HTR-8/SVneo (cell line): ENCODE measurements at places on chromosomes 3 and 15.

DNA sequence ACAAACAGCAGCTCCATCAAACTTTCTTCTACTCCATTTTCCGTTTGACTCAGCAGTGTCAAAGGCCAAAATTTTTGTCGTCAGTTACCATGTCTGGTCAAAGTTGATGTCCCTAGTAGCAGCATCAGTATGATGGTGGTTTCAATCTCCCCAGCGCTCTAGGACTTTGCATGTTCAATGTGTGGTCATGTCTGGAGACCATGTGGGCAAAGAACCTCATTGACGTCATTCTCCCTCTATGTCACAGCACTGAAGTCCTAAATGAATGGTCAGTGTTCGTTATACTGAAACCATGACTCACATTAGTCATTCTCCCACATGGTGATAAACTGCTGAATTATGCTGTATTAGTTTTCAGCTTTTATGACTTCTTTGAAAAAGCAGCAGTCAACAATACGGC is 23.2 kb downstream of the SHC4 start:
- peak; percentile 29 for DNase-seq

GRCh38 chr3:184563561-184563925 is 2.0 kb downstream of the EPHB3 start:
- DNase-seq = no peak

- DNase-seq = no peak
These were observed 75.4 kb upstream of the ABHD17C start for GRCh38 chr15:80619680-80620079.

- DNase-seq = no peak
These were observed 34.5 kb downstream of the USP3 start for GRCh38 chr15:63538876-63539275.

DNA sequence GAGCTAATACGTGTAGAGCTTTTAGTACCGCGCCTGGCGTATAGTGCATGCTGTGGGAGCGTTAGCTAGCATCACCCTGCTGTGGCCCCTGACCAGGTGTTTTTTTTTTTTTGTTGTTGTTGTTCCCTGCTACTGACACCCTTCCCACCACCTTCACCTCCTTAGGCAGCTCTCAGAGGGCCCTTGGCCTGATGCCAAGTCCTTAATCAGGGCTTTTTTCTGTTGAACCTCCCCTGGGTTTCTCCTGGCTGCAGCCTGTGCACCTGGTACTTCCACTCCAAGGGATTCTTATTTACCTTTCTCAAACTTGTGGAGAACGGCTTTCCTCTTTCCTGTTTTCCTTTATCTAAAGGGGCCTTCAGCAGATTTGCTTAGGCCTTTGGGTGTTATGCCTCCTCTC is 53.3 kb downstream of the SLC7A14 start:
- DNase-seq = no peak

DNA sequence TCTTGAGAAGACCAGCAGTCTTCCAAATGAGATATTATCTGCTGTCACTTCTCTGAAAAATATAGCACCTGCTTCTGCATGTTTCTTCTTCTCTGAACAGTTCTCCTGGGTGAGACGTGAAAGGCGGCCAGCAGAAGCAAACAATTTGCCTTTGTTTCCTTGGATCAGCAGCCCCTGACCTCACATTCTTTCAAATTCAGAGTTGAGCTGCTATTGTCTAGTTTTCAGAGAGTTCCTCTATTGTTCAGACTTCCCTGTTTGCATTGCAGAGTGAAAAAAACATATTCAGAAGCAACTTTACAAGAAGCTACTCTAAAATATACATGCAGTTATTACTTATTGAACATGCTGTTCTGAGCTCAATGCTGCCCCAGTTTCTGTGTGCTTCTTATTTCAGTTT is 653.6 kb downstream of the NAALADL2 start:
- no peak for DNase-seq

DNA sequence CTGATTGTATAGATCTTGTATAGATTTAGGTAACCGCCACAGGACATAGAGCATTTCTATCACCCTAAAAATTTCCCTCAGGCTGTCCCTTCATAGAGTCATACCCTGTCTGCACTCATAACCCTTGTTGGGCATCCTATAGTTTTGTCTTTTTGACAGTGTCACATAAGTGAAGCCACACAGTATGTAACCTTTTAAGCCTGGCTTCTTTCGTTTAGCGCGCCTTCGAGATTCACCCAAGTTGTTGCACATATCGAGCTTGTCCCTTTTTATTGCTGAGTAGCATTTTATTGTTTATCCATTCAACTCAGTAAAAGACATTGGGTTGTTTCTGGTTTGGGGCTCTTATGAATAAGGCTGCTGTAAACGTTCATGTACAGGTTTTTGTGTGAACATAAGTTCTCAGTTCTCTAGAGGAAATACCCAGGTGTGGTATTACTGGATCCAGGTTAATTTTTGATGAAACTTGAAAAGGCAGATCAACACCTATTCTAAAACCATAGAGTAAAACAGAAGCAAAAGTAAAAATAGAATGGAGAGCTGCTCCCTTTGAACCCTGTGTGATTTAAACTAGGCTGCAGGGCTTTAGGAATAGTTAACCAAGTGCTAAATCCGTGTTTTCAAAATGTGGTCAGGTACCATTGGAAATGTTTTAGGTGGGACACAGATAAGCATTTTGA is 49.5 kb downstream of the CD86 start:
- no peak for DNase-seq

- DNase-seq = no peak
These were observed 221.7 kb downstream of the ADAMTS17 start for GRCh38 chr15:100120111-100120510.

GRCh38 chr3:49700453-49701128 is 11.2 kb downstream of the RNF123 start:
- no peak for DNase-seq

DNA sequence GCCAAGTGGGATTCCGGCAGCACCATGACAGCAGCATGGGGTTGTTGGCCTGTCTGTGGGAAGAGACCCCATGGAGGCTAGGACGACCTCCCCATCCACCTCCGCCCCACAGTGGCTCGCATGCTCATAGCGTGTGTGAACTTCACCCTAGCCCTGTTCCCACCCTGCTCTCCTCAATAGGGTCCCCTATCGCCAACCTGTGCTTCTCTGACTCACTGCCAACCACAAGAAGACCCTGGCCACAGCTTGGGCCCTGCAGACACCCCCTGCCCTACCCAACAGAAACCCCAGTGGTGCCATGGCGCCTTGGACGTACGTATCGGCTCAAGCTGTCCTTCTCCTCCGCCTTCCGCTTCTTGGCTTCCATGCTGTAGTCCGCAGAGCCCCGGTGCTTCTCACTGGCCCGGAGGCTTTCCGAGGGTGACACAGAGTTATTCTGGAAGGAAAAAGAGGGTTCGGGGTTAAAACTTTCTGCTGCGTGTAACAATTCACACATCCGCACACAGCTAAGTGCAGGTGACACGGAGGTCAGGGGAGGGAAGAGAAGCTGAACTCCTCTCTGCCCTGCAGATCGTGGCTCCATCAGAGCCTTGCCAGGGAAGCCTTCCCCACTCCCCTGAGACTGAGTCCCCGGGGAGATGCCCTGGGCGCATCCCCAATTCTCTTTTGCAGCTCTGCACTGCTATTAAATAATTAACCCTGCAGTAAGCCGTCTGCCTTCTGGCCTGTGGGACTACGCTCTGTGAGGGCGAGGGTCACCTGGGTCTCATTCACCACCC is 37.3 kb downstream of the TLE3 start:
- DNase-seq = no peak

GRCh38 chr3:188391592-188391991 is 237.6 kb downstream of the LPP start:
- no peak for DNase-seq

GRCh38 chr3:171936191-171936841 is 93.2 kb downstream of the TMEM212 start:
- DNase-seq = no peak

DNA sequence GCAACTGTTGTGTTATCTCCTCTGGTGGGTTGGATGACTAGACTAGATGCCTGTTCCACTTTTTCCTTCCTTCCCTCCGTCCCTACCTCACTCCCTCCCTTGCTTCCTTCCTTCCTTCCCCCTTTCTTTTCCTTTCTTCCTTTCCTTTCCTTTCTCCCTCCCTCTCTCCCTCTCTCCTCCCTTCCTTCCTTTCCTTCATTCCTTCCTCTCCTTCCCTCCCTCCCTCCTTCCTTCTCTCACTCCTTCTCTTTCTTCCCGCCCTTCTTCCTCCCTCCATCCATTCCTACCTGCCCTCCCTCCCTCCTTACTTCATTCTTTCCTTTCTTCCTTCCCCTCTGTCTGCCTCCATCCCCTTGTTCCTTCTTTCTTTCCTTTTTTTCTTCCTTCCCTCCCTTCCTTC is 1045.3 kb downstream of the OTOL1 start:
- no peak for DNase-seq

DNA sequence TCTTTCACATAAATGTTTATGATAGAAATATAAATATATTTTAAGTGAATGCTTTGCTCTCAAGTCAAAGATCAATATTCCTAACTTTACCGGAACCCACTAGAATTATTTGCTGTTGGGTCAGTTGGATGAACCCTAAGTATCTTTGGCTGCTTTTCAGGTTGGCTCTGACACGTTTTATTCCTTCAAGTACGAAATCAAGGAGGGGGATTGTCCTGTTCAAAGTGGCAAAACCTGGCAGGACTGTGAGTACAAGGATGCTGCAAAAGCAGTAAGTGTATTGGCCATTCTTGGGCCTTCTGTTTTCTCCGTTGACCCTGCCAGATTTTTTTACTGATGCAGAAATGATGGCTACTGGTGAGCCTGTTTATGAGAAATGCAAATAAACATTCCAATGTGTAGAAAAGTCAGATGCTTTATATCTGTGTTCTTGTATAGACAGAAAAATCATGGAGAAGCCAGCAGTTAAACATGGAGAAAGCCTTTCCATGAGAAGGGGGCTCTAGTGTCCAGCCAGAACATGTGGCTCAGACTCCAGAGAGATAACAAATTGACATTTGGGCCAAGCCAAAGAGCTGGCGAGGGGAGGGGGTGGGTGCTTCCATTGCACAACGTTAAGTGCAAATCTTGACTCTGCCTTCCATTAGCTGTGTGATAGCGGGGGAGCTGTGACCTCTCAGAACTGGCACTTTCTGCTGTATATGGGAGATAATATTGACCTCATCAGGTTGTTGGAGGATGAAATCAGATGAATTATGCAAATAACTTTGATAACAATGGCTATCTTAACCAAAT is 3.0 kb downstream of the KNG1 start:
- no peak for DNase-seq

GRCh38 chr15:34241376-34242330 is 16.8 kb downstream of the EMC4 start:
- DNase-seq = peak; percentile 23

- no peak for DNase-seq
These were observed 239.7 kb downstream of the RPLP1 start for GRCh38 chr15:69692342-69692741.

DNA sequence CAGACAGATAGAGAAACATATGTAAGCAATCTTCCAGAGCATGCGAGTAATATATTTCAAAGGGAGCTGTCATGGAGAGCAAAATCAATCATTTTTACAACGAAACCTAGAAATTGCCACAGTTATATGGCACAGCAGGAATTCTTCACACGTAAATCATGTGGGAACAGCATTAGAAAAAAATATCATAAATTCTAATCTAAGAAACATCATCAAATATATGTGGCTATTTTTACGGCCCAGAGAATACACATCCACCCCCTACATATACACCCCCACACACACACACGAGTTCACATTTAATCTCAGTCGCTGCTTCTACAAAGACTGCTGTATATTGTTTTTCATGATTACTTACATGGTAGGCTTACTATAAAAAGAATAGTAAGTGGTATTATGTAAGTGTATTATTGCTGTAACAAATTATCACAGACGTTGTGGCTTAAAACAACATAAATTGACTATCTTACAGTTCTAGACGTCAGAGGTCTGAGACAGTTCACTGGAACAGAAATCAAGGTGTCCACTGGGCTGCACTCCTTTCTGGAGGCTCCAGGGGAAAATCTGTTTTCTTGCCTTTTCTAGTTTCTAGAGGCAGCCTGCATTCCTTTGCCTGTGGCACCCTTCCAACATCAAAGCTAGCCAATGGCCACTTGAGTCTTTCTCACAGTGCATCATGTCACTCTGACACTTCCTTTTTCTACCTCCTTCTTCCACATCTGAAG is 363.3 kb downstream of the ULK4 start:
- DNase-seq = no peak

DNA sequence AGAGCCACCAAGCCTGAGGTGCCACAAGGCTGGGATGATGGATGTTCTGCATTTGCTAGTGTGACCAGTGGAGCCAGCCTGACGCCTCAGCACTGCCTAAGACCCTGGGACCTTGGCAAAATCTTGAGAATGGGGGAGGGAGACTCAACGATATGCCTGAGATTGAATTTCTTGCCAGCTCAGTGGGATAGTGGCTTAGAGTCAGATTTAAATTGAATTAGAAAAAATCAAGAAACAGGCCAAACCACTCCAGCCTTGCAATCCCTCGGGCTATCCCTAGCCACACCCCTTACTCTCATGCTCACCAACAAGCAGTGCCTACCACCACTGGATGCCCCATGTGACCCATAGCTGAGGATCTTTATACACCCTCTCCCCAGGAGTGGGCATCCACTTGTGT is 18.7 kb upstream of the PDE8A start:
- DNase-seq = no peak

GRCh38 chr3:14201940-14202684 is 23.5 kb downstream of the LSM3 start:
- DNase-seq = no peak

- DNase-seq = no peak
These were observed 116.0 kb downstream of the GMNC start for GRCh38 chr3:190746531-190746930.

GRCh38 chr15:91336687-91337086 is 236.6 kb downstream of the SV2B start:
- no peak for DNase-seq

DNA sequence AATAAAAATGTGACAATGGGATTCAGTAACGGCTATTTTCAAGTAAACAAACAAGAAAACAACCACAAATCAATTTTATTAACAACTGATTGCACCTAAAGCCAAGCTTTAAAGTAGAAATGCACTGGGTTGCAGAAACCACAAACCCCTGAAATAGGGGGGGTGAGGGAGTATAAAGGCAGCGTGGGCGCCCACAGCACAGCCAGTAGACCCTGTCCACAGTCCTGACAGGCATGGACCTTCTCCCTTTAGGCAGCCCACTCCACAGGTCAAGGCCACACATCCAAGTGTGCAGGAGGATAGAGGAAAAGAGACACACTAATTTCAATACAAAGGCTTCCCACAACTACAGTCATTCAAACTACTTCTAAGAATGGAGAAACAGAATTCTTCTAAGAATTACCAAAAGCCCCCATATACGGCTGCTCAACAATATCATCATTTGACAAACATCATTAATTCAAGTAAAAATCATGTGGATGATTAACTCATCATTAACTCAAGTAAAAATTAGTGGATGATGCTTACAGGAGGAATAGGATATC is 48.7 kb downstream of the CHSY1 start:
- DNase-seq = no peak

GRCh38 chr3:188052169-188053035 is 101.6 kb upstream of the LPP start:
- no peak for DNase-seq

DNA sequence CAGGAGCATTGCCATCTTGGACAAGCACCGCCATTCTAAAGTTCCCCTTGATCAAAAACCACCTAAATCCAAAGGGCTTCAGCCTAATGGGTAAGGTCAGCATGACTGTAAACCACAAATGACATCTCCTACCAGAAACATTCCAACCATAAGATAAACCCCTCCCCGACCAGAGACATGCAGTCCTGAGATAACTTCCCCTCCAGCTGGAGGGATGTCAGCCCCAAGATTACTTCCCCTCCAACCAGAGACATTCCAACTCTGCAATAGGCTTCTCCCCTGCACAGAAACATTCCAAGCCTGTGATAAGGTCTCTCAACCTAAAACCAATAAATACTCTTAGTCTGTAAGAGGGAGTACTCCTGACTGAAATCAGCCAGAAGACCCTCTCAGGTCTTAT is 62.7 kb upstream of the DNAJC19 start:
- no peak for DNase-seq
